ENCODE measurements at places on chromosomes 1 and 21.
A peak's percentile ranks its signal among the peaks of the same experiment; 100 is the strongest.

- DNase-seq: no peak
Measured at GRCh38 chr1:222021129-222021528, 279.2 kb upstream of the DUSP10 start.

GRCh38 chr1:22736501-22737080 is 26.0 kb downstream of the EPHB2 start:
- DNase-seq: no peak

- DNase-seq: no peak
Measured at GRCh38 chr1:70990469-70991253, 57.0 kb downstream of the PTGER3 start.

DNA sequence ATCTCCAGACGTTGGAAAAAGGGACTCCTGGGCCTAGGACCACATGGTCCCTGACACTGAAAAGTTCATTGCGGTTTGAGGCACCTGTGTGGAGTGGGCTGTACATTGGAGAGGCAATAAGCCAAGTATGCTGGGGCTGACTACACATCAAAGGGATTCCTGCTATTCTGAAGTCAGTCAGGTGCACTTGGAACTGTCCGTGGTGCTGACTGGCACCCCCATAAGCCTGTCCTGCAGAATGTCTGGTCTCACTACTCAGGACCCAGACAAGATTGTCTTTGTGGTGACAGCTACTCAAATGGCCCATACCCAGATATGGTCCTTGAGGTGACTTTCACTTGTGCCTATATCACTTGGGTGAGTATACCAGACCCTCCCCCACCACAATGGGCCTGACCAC is 150.6 kb downstream of the RWDD3 start:
- DNase-seq: no peak

GRCh38 chr1:159228554-159228953 is 23.9 kb downstream of the ACKR1 start:
- DNase-seq: no peak

DNA sequence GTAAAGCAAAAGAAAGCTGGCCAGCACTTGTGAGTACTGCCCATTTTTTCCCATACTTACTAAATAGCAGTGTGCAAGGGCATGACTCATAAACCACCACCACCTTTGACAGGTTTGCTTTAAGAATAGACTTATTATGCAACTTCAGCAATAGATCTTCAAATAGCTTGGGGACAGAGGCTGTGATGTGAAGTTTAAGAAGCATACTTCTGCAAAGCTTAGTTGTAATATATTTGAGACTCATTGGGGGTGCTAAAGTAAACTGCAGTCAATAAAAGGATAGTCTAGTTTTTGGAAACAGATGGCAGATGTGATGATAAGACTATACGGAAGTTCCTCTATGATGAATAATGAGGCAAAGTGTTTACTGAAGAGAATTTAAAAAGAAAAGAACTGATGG is 210.0 kb downstream of the PLA2G4A start:
- DNase-seq: no peak

- DNase-seq: no peak
Measured at GRCh38 chr1:177256153-177257075, 85.7 kb downstream of the BRINP2 start.

DNA sequence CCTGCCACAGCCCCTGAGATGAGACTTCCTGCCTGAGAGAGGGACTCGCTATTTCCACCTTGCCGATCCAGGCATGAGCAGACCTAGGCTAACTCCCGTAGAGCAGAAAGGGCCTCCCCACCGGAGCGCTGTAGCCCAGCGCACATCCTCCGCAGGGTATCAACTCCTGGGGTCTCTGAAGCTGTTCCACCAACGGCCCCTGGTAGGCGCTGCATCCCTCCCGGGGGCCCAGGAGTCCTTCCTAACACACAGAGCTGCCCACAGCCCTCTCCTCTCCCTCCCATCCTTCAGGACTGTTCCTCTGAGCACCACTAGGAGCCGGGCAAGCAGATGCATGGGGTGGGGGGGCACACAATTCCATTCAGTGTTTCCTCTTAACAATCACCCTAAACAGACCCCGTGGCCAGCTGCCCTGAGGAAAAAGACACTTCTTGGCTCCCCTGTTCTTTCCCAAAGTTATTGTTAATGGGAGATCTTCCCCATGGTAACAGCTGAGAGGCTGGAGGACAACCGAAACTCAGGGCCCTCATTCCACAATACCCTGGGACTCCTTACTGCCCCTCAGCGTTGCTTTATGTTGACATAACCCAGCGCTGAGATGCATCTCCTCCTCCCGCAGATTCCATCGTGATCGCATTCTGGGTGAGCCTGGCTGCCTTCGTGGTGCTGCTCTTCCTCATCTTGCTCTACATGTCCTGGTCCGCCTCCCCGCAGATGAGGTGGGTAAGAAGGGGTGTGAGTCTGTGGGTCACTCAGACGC is 7.5 kb downstream of the MRAP start:
- peak; percentile 49 for DNase-seq

DNA sequence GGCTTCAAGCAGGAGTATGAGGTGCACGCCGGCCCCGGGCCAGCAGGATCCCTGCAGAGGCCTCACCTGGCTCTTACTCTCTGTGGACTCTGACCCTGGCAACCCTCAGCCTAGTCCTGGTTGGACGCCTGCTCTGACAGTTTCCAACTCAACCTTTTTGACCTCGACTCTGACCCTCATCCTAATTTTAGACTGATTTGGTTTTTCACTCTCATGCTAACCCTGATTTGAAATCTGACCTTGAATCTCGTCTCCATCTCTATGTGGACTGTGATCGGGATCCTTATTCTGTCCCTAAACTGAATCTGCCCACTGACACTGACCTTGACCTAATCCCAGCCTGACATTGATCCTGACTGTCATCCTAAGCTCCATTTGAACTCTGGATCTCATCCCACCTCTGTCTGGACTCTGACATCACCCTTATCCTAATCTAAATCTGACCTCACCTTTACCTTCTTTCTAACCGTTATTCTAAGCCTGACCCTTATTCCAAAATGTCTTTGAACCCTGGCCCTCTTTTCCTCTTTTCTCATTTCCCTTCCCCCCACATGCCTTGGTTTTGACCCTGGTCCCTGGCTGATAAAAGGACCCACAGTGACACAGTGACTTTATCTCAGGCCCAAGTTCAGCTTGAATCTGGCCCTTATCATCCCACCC is 67.8 kb downstream of the PTPRU start:
- DNase-seq: no peak

- no peak for DNase-seq
Measured at GRCh38 chr1:85656256-85656655, 52.0 kb downstream of the ZNHIT6 start.

DNA sequence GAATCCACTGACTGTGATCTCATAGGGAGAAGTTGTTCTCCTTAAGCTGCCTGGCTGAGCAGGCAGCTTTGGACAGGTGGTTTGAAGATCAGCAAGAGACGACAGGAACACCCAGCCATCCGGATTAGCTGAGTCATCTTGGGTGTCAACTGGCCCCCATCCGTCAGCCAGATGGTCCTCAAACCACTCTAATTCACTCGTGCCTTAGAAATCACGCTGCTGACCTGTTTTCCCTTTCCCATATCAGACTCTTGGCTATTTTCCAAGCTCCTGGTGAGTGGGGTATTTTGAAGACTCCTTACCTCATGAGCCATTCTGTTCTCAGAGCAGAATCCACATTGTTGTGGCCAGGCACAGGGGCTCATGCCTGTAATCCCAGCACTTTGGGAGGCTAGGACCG is 149.1 kb upstream of the L1TD1 start:
- peak; percentile 16 for DNase-seq

GRCh38 chr1:78854556-78854955 is 152.0 kb downstream of the ADGRL4 start:
- no peak for DNase-seq

GRCh38 chr1:207871117-207871649 is 39.7 kb downstream of the CD34 start:
- DNase-seq: no peak

DNA sequence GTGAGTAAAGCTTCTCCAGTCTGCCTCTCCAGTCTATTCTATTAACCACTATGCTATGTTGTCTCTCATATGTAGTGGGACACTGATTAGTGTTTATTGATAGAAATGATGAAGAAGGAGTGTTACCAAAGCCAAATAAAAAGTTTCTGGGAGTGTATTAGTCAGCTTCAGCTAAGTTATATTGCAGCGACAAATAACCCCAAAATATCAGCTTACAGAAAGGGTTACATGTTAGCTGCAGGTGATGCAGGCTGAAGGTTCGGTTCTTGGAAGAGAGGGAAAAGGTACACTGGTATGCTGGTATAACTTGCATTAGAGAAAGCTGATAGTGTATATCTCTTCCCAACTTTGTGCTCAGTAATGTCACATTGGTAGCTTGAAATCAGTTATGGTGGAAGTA is 10.6 kb upstream of the AK2 start:
- DNase-seq: no peak

- DNase-seq: no peak
Measured at GRCh38 chr1:14934867-14935266, 218.7 kb upstream of the TMEM51 start.

GRCh38 chr1:175234639-175235038 is 42.1 kb upstream of the KIAA0040 start:
- DNase-seq: no peak

GRCh38 chr1:157597959-157598667 is at the start of gene FCRL4:
Gene FCRL4, minus strand, starts transcription at chr1:157598085. Its CDS starts 141 bp downstream, at chr1:157597944.
- DNase-seq: no peak

GRCh38 chr1:161737625-161738024 is 12.0 kb upstream of the DUSP12 start:
- no peak for DNase-seq

- peak; percentile 55 for DNase-seq
Measured at GRCh38 chr1:241985787-241986186, 13.1 kb downstream of the MAP1LC3C start.

DNA sequence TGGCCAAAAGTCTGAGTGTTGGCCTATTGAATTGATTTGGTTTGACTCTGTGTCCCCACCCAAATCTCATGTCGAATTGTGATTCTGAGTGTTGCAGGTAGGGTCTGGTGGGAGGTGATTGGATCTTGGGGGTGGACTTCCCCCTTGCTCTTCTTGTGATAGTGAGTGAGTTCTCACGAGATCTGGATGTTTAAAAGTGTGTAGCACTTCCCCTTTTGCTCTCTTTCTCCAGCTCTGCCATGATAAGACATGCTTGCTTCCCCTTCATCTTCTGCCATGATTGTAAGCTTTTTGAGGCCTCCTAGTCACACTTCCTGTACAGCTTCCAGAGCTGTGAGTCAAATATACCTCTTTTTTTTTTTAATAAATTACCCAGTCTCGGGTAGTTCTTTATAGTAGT is 297.1 kb upstream of the ZRANB2 start:
- no peak for DNase-seq

GRCh38 chr21:42009018-42009830 is 936 bp downstream of the ZBTB21 start:
- peak; percentile 69 for DNase-seq

- no peak for DNase-seq
Measured at GRCh38 chr1:31310198-31310597, 13.4 kb downstream of the ZCCHC17 start.
